T-helper 17 cell (primary cell): ENCODE measurements at places on chromosomes 5 and 9.

GRCh38 chr9:95507464-95508241 lies 9.1 kb downstream of the PTCH1 start:
- peak; percentile 13 for DNase-seq

GRCh38 chr9:88193766-88194165 lies 55.5 kb upstream of the SPATA31C2 start:
- DNase-seq = no peak

DNA sequence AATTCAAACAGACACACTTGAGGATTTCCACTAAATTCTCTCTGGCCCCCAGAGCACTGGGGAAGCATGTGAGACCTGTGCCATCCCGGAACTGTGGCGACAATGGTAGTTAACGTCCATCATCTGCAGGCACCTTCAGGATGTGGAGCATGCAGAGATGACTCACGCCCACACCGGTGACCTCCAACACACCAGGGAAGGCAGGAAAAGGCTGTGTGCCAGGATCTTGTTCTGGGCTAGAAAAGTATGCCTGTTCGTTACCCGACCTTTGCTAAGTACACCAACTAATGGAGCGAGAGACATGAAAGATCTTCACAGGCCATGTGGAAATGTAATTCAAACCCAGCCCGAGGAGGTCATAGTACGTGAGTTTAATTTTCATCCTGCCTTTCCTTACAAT lies 208.8 kb downstream of the MELK start:
- DNase-seq = no peak

GRCh38 chr9:76218886-76219445 lies 175.3 kb downstream of the RFK start:
- no peak for DNase-seq

- DNase-seq = no peak
Observed at GRCh38 chr5:164637931-164638521, 1132.6 kb downstream of the MAT2B start.
